Epithelial cell of umbilical artery (primary cell): ENCODE measurements at places on chromosomes 7 and 10. TPM values are rescaled to one million over a fixed set of nuclear protein-coding genes. Genes with fewer than 3 reads are reported as not detected.

Gene FAM13C
- 0.32 TPM in 1 of 2 replicates, not detected in the other for total RNA-seq

Gene SPDYE2
- total RNA-seq: not detected in 2 replicates

Gene CTNNA3
- not detected in 2 replicates for total RNA-seq

Gene COL1A2
- 21.8 and 63.1 TPM in 2 replicates for total RNA-seq

Gene CYP26C1
- 0.32 and 1.4 TPM in 2 replicates for total RNA-seq

Gene DGKI
- 0.15 and 0.32 TPM in 2 replicates for total RNA-seq

Gene NPTX2
- 0.91 and 2.6 TPM in 2 replicates for total RNA-seq

Gene PIK3AP1
- 0.30 and 0.32 TPM in 2 replicates for total RNA-seq
